ENCODE measurements at places on chromosomes 4 and X. TPM values are rescaled to one million over a fixed set of nuclear protein-coding genes. Genes with fewer than 3 reads are reported as not detected.

Gene BTC
- total RNA-seq: not detected

Gene NEUROG2
- 36.7 TPM for total RNA-seq

Gene RENBP
- 2.4 TPM for total RNA-seq

Gene MAML3
- total RNA-seq: 7.7 TPM

Gene TAF7L
- total RNA-seq: 0.41 TPM

Gene FMR1NB
- not detected for total RNA-seq

Gene SRPX2
- 0.41 TPM for total RNA-seq

Gene SMARCA1
- total RNA-seq: 75.0 TPM

Gene STBD1
- 0.41 TPM for total RNA-seq

Gene LSM6
- total RNA-seq: 39.1 TPM

Gene ZNF141
- total RNA-seq: 77.5 TPM

Gene DSPP
- total RNA-seq: 0.41 TPM

Gene EXOC1
- total RNA-seq: 75.8 TPM

Gene CCNA2
- total RNA-seq: 6.9 TPM

Gene VCX2
- not detected for total RNA-seq

Gene KIF4A
- total RNA-seq: 2.9 TPM

Gene GLRA3
- total RNA-seq: 6.1 TPM

Gene ATRX
- 229 TPM for total RNA-seq

Gene PAGE3
- total RNA-seq: not detected

Gene SSX1
- not detected for total RNA-seq

Gene LGI2
- total RNA-seq: 2.0 TPM

Gene CAMK2D
- 69.7 TPM for total RNA-seq

Gene LIMCH1
- total RNA-seq: 140 TPM

Gene CPZ
- total RNA-seq: 2.9 TPM

Gene CT45A5
- not detected for total RNA-seq

Gene ATP8A1
- total RNA-seq: 171 TPM

Gene ETNPPL
- 0.41 TPM for total RNA-seq

Gene CXCL11
- not detected for total RNA-seq

Gene RASL11B
- total RNA-seq: 19.2 TPM

Gene CXCL5
- not detected for total RNA-seq

Gene ASB5
- total RNA-seq: 0.41 TPM

Gene NDUFC1
- total RNA-seq: 32.2 TPM

Gene AMMECR1
- total RNA-seq: 2.9 TPM

Gene NDNF
- 4.1 TPM for total RNA-seq

Gene TRPC5OS
- total RNA-seq: not detected

Gene FAM47E
- total RNA-seq: 4.1 TPM

Gene PCDH18
- total RNA-seq: 30.6 TPM

Gene SHROOM4
- 1.6 TPM for total RNA-seq

Gene AGTR2
- not detected for total RNA-seq

Gene NR0B1
- total RNA-seq: 0.41 TPM

Gene GAGE12F
- not detected for total RNA-seq

Gene SCRG1
- total RNA-seq: 2.4 TPM

Gene MID1IP1
- 22.4 TPM for total RNA-seq

Gene NALF2
- total RNA-seq: 2.0 TPM

Gene NAP1L2
- 46.1 TPM for total RNA-seq

Gene CPE
- total RNA-seq: 463 TPM

Gene DUX4
- total RNA-seq: not detected

Gene NLGN3
- total RNA-seq: 15.1 TPM

Gene CORIN
- 0.82 TPM for total RNA-seq

Gene TEX13B
- not detected for total RNA-seq

Gene GNRHR
- total RNA-seq: not detected

Gene ATOH1
- not detected for total RNA-seq

Gene ADH6
- not detected for total RNA-seq

Gene BMX
- total RNA-seq: 0.41 TPM

Gene GPC4
- 1.2 TPM for total RNA-seq

Gene ACOX3
- total RNA-seq: 26.1 TPM

Gene JADE3
- 10.2 TPM for total RNA-seq

Gene HTR2C
- 11.0 TPM for total RNA-seq

Gene SOX3
- total RNA-seq: 2.4 TPM

Gene CFI
- total RNA-seq: 4.5 TPM

Measured in frontal cortex (tissue), 4 donors.